ENCODE measurements at places on chromosomes 16 and 17.

DNA sequence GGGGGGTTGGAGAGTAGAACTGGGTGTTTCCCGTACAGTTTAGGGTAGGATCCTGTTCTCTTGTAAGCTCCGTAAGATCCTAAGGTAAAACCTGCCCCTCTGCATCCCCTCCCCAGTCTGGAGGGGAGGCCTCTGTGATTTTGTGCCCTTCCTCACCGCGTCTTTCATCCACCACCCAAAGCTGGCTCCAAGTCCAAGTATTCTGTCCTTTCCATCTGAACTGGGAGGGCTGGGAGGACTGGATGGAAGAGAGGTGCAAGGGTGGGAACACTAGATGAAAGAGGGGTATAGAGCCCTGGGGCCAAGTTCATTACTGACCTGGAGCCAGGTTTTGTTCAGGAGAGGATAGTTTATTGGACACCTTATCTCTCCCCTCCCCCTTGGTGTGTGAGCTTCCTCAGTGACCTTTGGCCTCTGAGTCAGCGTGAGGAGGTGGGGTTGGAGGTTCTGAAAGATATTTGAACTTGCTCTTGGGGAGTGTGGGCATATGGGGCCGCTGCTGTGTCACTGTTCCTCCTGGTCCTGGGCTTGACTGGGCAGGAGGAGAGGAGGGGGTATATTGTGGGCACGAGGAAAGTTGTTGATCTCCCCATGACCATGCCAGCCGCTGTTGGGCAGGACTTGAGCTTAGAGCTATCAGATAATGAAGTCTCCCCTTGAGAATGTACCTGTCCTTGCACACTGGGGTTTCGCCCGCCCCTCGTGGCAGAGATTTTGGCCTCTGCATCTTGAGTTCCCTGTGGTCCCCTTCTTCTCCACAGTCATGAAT, 1.6 kb downstream of the LASP1 start:
- peak; percentile 83 for DNase-seq

DNA sequence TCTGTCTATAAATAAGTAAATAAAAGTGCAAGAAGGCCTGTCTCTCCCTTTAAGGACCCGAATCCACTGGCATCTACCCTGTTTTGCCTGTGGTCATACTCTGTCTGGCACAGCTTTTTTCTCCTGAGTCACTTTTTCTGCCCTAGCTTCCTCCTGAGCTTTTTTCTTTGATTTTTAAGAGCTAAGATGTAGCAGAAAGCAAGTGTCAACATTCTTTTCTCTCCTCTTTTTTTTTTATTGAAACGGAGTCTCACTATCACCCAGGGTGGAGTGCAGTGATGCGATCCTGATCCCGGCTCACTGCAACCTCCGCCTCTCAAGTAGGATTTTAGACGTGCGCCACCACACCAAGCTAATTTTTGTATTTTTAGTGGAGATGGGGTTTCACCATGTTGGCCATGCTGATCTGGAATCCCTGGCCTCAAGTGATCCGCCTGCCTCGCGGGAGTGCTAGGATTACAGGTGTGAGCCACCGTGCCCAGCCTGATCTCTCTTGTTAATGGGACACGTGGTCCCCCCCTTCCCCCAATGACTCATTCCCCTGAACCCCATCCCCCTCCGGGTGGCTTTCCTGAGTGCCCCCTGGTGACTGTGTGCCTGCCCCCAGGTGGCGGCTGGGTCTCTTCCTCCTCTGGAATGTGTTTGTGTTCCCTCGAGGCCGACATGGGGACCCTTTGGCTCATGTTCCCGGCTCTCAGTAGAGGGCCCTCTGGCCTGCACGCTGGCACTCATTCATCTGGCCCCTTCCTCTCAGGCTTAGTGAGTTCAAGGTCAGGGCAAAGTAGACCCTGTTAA, 14.2 kb downstream of the C16orf90 start:
- DNase-seq: no peak

DNA sequence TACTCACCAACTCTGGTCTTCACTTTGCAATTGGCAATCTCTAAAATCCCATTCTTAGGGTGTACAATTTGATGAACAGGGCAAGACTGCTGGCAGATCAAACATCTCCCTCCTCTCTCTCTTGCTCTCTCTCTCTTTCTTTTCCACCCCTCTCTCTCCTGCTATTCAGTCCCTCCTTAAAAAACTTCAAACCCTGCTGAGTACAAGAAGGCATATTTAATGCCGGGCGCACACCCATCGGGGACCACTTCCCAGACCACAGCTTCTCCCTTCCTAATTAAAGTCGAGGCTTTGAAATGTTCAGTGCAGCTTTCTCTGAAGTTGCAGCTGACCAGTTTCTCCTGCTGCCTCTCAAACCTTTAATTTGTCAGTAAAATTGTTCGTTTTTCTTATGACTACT, 185.4 kb upstream of the CDH11 start:
- no peak for DNase-seq

DNA sequence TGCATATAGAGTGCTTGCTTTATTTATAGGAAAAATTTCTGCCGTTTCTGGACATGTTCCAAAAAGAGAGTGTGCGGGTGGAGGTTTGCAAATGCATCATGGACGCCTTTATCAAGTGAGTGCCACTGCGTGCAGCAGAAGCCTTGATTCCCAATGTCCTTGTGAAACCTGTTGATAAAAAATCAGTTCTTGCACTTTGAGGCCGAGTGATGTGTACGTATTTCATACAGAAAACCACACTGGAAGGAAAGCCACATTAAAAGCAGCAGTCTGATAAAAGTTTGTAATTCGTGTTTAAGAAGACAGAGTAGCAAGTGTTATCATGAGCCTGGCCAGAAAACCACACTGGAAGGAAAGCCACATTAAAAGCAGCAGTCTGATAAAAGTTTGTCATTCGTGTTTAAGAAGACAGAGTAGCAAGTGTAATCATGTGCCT, 78.0 kb downstream of the KNOP1 start:
- no peak for DNase-seq

DNA sequence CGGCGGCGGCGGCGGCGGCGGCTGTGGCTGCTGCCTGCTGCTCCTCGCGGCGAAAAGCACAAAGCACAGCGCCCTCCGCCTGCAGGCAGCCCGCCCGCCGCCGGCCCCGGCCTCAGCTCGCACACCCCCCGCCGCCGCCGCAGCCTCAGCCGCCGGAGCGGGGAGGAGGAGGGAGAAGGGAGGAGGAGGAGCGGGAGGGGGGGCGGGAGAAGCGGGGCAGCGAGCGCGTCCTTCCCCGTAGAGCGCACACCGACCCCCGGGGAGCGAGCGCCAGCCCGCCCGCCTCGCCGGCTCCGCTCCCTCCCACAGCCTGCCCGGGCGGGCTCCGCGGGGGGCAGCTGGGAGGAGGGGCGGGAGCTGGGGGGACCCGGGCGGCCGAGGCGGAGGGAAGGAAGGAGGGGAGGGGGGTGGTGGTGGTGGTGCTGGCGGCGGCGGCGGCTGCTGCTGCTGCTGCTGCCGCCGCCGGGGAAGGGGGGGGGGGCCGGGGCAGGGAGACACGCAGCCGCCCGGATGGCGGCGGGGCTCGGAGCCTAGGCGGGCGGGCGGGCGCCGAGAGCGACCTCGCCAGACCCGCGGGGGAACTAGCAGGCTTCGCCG, at the start of gene UBTF:
Gene UBTF, minus strand, starts transcription at position 60 of the 597 bp plus-strand sequence. CDS start 1,446 bp downstream, outside the sequence.
- DNase-seq: no peak

GRCh38 chr16:67760206-67760955, 41.3 kb upstream of the GFOD2 start:
- no peak for DNase-seq

GRCh38 chr16:9090101-9090959, 1.1 kb upstream of the HAPSTR1 start:
- no peak for DNase-seq

DNA sequence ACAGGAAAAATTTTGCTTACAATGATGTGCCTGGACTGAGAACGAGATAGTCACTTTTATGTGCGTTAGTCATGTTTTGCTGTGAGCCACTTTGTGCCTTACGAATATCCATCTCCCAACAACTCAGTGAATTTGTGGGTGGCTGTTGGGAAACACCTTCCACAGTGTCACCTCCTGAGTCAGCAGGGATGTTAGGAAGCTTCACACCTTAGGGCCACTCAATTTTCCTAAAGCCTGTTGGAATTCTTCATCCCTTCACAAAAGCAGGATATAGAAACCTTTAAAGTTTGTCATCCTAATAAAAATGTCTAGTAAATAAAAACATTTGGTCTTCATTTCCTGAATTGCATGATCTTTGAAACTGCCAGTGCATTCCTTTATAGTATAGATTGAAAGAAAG, 4.3 kb upstream of the KRTAP3-1 start:
- peak; percentile 4 for DNase-seq

DNA sequence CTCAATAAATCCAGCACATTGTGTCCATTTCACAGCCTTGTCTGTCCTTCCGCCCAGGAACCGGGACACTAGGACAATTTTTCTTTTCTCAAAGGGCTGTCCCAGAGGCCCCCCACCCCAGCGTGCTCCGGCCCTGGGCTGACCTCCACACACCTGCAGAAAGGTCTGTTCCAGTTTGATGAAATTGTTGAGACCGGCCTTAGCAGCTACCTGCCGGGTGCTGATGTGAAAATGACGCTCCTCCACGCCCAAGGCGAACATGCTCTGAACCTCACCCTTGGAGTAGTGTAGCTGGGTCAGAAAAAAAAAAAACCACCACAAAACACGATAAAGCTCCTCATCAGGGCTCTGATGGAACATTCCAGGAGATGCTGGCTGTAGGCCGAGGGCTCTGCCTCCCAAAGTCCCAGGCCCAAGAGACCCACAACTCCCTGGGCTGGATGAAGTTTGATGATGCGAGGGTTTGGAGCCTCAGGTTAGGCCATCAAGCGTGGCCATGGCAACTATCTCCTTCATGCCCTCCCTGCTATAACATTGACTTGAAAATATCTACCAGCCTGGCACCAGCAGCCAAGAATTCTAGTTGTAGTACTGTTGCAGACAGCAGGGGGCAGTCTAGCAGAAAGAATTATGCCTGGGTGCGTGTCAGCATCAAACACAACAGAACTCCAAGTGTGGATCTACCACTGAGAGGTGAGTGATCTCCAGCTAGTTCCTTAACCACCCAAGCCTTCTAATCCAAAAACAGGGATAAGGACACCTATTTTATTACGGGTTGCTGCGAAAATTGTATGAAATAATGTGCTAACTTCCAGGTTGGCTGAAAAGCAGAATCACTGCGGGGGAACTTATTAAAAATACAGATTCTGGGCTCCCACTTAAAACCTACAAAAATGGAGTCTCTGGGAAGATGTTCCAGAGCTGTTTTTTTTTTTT, 62.1 kb downstream of the RMI2 start:
- DNase-seq: peak; percentile 84

- no peak for DNase-seq
These were observed 22.4 kb downstream of the MGRN1 start for GRCh38 chr16:4646773-4647643.

- peak; percentile 66 for DNase-seq
These were observed 5.1 kb downstream of the MMD start for GRCh38 chr17:55416470-55417052.

GRCh38 chr17:50055426-50056216, at the start of gene ITGA3:
Gene ITGA3, plus strand, starts transcription at chr17:50056110. Its CDS starts 330 bp downstream, at chr17:50056440.
- peak; percentile 90 for DNase-seq

DNA sequence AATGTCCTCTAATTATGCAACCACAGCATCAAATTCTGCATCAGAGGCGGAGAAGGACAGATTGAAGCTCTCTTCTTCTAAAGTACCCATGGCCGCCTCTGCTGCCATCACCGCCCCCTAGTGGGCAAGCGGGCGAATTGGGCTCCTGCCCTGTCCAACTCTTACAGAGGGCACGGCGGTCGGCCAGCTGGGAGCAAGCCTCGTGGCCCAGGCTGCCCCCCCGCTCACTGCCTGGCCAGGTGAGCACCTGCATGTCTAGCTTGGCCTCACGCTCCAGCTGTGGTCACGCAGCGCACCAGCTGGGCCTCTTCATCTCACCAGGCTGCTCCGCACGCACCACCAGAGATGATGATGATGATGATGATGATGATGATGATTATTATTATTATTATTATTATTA, 146.1 kb upstream of the TOM1L1 start:
- DNase-seq: no peak

GRCh38 chr17:43905985-43906852, 1.1 kb downstream of the MPP2 start:
- DNase-seq: peak; percentile 56

DNA sequence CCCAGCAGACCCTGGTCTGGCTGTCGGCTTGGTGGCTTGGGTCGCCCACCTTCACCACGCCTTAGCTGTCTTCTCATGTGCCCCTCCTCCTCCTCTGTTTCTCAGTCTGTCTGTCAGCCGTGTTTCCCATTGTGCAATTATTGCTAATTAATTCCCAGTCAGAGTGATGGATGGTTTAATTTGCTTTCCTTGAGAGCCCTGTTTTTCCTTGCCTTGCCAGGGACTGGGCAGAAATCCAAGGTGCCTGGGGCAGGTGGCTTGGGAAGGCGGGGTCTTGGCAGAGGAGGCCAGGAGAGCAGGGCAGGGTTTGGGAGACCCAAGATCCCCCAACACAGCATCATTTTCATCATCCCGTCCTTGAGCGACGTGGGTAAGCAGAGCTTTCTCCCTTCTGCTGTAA, 21.3 kb downstream of the NECAB2 start:
- DNase-seq: no peak

Measured in cardiac fibroblast (primary cell).